PC-9 (cell line): ENCODE measurements at places on chromosomes 6 and 20.

- no peak overlapping the region for H3K27ac ChIP-seq
- H3K36me3 ChIP-seq, result no peaks in the 10 kb centered on the region
- H3K27me3 ChIP-seq, result peaks cover 2% of the 10 kb centered on the region; the same call in 1 of the 2 replicates
- H3K4me1 ChIP-seq, result no peaks in the 10 kb centered on the region
- no peak overlapping the region for H3K4me3 ChIP-seq
Measured at GRCh38 chr6:164749221-164750064, 560.0 kb downstream of the C6orf118 start.

DNA sequence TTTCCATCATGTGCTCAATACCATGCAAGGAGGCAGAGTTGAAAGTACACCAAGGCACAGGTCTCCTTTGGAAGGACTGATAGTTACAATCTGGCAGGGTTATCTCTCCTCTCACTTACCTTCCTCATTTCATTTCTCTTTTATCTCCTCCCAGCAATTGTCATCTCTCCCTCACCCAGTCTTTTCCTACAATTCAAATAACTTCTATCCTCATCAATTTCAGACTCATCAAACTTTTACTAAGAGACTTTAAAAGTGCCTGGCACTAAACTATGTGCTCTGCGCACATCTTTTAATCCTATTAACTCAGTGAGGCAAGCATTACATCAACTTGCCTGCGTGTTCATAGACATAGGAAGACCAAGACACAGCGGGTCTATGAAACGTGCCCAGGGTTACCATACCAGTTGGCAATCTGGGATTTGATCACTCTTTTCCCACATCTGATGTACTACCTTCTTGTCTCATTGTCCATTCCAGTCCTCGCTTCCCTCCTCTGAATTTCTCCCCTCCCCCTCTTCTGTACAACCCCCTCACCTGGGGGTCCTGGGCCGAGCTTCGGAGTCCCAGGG, 1.2 kb downstream of the VARS1 start:
- no peaks in the 10 kb centered on the region for H3K27me3 ChIP-seq
- H3K4me1 ChIP-seq, result peaks cover 28% of the 10 kb centered on the region
- peak overlapping the region; percentile 78 for H3K27ac ChIP-seq
- H3K4me3 ChIP-seq, result peak overlapping the region; percentile 86
- peaks cover 10% of the 10 kb centered on the region for H3K36me3 ChIP-seq

GRCh38 chr6:135877666-135878065, 26.2 kb downstream of the PDE7B start:
- no peaks in the 10 kb centered on the region for H3K4me1 ChIP-seq
- DNase-seq, result no peak
- H3K27ac ChIP-seq, result no peak overlapping the region

DNA sequence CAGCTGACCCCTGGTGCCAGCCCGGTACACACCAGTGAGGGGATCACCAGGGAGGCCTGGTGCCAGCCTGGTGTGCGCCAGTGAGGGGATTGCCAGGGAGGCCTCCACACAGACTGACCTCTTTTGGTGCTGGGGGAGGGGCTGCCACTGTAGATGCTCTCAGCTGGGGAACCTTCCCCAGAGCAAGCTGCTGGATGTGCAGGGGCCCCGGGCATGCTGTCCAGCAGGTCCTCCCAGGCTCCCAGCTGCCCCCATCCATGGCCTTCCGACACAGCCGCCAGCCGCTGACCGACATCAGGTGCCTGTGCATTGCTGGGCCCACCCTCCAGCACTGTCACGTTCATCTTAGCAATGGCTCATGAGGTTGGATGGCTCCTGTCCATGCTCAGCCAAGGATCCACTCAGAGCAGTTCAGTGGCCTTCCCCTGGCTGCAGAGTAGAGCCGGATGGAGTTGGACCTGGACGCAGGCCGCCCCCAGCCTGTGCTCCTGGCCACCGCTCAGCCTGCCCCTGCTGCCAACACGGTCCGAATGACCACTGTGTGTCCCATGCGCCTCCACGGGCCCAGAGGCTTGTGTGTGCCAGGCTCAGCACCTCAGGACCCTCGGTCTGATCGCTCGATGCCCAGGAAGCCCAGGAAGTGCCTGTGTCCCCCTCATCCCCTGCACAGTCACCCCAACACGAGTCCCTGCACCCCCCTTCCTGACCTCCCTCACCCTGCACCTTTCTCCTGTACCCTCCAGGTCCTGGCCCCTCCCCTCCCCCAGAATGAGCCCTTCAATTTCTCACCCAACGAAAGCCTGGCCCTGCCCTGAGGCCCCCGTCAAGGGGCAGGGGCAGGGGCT, 95.7 kb downstream of the YTHDF1 start:
- peaks cover 100% of the 10 kb centered on the region for H3K27me3 ChIP-seq
- no peak for DNase-seq
- H3K27ac ChIP-seq, result no peak overlapping the region
- no peaks in the 10 kb centered on the region for H3K36me3 ChIP-seq
